SHP77 treated with DMSO at 0.1 percent for 48 hours (cell line): ENCODE measurements at places on chromosomes 2 and 18.

DNA sequence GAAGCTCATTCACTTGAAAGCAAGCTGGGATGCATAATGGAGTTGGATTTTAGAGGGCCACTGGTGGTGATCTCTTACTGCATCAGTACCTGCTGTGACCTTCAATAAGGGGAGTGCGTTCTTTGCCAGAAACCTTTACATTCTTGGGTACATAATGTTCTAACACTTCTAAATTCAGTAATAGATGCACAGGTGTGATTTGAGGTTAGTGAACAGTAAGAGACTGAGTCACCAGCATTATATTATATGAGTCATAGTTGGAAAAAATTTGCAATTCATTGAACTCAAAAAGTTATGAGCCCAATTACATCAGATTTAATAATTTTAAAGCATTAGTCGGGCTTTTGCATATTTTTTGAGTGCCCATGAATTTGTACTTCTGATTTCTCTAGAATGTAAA is 803.3 kb downstream of the ADCYAP1 start:
- no peak for DNase-seq

DNA sequence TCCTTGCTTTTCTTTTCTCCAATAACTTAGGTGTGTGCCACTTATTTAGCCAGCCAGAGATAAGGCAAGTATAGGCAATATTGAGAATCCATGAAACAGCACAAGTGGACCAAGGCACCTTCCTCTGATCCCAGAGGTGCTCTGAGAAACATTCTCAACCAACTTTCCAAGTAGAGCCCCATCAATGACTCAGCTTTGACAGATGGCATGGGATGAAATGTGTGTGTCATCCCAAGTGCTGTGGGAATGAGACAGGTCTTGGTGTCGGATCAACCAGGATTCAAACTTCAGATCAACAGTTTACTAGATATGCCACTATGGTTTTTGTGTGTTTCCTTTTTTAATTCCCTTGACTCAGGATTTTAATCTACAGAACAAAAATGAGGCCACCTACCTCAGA is 164.0 kb downstream of the GRB14 start:
- no peak for DNase-seq

GRCh38 chr18:3713166-3713565 is 263.2 kb downstream of the TGIF1 start:
- no peak for DNase-seq

DNA sequence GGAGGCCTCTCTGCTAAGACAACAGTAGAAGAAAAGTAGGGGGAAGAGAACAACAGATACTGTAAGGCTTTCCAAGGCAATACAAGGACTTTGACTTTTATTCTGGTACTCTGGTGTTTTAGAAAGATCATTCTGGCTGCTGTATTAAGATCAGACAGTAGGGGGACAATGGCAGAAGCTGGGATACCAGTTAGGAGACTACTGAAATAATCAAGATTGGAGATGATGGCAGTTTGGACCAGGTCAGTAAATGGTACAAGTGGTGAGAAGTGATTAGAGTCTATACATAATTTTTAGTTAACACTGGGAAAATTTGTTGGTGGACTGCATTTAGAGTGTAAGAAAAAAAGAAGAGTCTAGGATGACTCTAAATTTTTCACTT is 139.7 kb downstream of the ROCK1 start:
- DNase-seq, result no peak

- no peak for DNase-seq
These were observed 32.5 kb downstream of the PTPN18 start for GRCh38 chr2:130388221-130388907.

DNA sequence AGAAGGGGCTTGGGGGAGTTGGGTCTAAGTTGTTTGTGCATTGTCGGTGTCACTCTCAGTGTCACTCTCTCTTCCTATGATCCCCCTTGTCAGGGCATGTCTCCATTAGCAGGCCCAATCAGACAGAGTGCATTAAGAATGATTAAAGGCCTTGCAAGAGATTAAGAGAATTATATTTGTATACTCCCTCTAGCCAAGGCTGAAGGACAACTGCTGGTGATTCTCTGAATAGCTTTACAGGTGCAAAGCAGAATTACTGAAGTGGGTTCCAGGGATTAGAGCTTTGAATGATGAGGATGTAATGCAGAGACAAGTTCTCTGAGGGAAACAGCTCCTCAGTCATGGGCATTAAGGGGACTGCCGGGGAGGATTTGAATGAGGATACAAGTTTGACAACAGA is 104.8 kb upstream of the LGALSL start:
- no peak for DNase-seq

GRCh38 chr2:106142683-106143082 is 51.4 kb downstream of the UXS1 start:
- DNase-seq, result no peak

GRCh38 chr2:66137606-66138130 is 297.3 kb upstream of the MEIS1 start:
- DNase-seq, result no peak
